SJSA1 (cell line): ENCODE measurements at places on chromosomes 5 and 9. TPM values are rescaled to one million over a fixed set of nuclear protein-coding genes. Genes with fewer than 3 reads are reported as not detected.

Gene NR4A3
- total RNA-seq, result 0.24 TPM in 1 of 2 replicates, not detected in the other

- peak; percentile 70 for DNase-seq
Measured at GRCh38 chr5:124599028-124599973, 147.1 kb downstream of the ZNF608 start.

- no peak for DNase-seq
Measured at GRCh38 chr5:142572006-142572405, 113.9 kb downstream of the FGF1 start.

- DNase-seq, result no peak
Measured at GRCh38 chr5:170619869-170620268, 116.0 kb downstream of the KCNIP1 start.

- DNase-seq, result no peak
Measured at GRCh38 chr9:5556101-5556705, 45.9 kb downstream of the PDCD1LG2 start.

DNA sequence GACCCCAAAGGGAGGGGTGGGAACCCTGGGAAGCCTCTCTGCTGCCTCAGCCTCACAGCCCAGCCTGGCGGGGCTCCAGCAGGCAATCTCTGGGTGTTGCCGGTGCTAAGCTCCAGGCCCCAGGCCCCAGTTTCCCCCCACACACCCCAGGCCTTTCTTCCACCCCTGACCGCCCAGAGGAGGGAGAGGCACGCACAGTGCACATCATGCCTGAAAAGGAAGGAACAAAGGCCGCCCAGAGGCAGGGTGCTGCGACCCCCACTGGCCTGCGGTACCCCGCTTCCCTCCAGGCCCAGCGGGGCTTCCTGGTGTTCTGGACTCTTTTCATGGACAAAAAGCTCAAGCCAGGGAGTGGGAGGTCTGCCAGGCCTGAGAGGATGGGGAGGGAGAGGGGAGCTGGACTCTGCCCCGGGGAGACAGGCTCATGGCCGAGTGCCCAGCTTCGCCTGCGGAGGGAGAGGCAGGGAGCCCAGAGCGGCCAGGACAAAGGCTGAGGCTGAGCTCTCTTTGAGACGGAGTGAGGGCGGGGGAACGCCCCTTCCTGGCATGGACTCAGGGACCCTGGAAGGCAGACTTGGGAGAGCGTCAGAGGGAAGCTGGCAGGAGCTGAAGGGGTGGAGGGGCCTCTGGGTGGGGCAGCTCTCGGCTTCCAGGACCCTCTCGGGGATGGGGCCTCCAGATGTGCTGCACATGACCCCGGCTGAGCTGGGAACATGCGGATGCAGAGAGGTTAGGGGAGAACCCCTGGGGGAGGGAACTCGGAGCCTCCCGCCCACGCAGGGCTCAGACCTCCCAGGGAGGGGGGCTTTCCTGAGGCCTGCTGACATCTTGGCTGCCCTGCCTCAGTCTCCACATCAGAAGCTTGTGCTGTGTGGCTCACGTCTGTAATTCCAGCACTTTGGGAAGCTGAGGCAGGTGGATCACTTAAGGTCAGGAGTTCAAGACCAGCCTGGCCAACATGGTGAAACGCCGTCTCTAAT is 1.8 kb upstream of the ENTPD2 start:
- no peak for DNase-seq

Gene GCNT4
- total RNA-seq, result 5.1 and 7.8 TPM in 2 replicates

DNA sequence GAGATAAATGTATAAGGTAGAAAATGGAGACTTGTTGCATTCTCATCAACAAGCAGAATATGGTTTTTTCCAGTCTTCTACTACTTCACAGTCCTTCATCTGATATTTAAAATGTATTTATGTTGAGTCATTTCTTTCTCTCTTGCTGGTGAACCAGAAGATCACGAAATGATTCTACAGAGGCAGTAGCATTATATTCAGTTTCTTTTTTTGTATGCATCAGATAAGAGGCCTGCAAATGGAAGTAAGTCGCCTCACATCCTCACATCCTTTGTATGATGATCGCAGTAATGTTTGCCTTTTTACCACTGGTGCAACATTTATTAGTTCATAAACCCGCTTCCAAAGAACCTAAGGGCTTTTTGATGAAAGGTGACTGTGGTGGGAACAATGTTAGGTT is 22.1 kb upstream of the IL13 start:
- DNase-seq, result no peak

Gene GFRA3
- total RNA-seq, result not detected in 2 replicates

Gene SETD9
- total RNA-seq, result 17.8 and 24.3 TPM in 2 replicates

Gene SPATA6L
- total RNA-seq, result 0.13 TPM in 1 of 2 replicates, not detected in the other

DNA sequence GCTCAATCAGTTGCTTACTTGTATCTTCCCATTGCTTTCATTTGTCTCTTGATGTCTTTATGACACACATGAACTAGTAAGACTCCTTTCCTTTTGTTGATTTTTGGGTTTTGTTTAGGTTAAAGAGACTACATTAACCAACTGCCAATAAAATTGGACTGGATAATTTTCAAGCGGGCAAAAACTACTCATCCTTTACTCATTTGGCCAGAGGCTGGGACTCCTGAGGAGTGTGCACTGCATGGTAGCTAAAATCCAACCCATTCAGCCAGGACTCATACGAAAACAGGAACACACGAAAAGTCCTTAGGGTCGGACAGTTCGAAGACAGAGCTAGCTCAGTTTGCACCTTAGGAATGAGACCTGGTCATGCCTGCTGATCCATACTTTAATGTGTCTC is 6.0 kb downstream of the SLC46A2 start:
- no peak for DNase-seq
